ENCODE measurements at places on chromosomes 2 and 18.
A peak's percentile ranks its signal among the peaks of the same experiment; 100 is the strongest.

- no peak for DNase-seq
Measured at GRCh38 chr2:177169810-177170514, 42.6 kb upstream of the HNRNPA3 start.

DNA sequence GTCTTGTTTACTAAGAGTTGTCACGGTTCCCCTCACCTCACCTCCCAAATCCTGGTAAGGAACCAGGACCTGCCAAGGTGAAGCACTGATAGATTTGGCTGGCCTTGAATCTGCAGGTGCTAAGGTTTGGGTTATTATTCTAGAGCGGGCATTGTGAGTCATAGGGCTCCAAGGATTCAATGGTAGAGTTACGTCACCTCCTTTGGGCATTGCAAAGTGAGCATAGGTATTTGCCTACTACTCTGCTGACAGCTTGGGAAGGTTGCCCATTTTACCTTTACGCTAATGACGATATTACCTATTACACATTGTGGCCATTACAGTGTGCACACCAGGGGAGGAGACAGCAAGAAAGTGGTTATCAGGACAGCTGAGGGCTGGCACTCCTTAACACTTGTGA, 59.3 kb downstream of the SETBP1 start:
- no peak for DNase-seq

DNA sequence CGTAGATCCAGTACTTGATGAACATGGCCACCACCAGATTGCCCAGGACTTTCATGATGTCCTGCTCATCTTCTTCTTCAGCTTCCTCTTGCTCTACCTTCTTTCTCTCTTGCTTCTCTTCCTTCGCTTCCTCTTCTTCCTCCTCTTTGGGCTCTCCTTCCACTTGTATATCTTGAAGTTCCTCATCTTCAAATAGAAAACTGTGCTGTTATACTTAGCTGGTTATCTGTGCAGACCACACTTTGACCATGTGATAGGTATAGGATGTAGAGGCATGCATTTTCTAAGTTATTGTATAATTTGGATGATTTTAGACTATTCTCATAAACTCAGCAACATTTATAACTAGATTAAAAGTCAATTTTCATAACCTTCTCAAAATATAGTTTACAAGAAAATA, 263.4 kb downstream of the NAPG start:
- DNase-seq = no peak

GRCh38 chr2:187842978-187843847, 289.0 kb upstream of the TFPI start:
- DNase-seq = peak; percentile 39

GRCh38 chr2:46716927-46717326, 198.7 kb downstream of the MCFD2 start:
- DNase-seq = no peak
